ENCODE measurements at places on chromosomes 6 and 20.
A peak's percentile ranks its signal among the peaks of the same experiment; 100 is the strongest.

DNA sequence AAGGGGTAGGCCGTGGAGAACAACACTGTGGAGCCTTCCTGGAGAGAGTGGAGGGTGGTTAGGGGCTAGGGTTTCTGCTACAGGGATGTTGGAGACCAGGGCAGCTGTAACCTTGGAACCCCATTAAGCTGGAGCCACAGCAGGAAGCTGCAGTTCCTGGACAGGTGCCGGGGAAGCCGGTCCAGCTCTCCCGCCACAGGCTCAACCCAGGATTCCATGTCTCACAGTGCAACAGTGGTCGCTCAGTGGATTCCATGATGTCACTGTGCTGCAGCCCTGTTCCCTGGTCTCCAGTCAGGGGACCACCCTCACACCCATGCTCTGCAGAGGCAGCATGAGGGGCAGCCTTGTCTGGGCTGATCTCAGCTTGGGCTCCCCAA, 264.6 kb upstream of the CDYL start:
- DNase-seq = no peak

GRCh38 chr20:39630215-39630908, 668.2 kb downstream of the DHX35 start:
- no peak for DNase-seq

GRCh38 chr6:6820641-6821238, 232.2 kb downstream of the LY86 start:
- no peak for DNase-seq

DNA sequence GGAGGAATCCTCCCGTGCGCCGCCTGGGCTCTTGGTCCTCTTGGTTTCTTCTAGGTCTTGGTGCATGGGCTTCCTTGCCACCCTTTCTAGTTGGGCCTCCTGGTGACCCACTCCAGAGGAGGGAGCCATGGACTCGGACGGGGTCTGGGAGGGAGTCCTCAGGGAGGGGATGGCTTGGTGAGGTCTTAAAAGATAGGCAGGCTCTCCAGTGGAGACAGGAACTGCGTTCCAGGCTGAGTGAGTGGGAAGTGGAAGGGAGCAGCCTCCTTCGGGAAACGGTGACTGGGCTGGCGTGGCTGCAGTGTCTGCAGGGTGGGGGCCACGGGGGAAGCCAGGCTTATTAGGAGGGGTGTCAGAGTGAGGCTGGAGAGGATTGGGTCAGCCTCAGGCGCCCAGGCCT, 152.8 kb downstream of the GRM4 start:
- DNase-seq = no peak

DNA sequence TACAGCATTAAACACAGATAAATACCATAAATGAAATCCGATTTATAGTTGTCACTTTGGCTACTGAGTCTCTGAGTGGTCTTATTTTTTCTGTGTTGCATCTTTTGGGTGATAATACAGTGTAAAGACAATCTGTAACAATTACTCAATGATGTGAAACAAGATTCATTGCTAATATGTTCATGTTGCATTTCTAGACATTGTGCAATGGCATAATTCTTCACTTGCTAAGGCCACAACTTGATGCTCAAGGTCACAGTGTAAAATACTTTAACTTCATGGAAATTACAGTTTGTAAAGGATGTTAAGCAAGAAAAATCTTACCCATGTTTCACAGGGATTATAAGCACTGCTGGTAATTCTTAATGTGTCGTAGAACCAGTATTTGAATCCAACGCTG, 74.9 kb upstream of the SMLR1 start:
- DNase-seq = no peak

- peak; percentile 60 for DNase-seq
Observed at GRCh38 chr6:137218473-137218916, 690 bp downstream of the IFNGR1 start.

- no peak for DNase-seq
Observed at GRCh38 chr6:151390851-151391470, 398 bp downstream of the ZBTB2 start.

DNA sequence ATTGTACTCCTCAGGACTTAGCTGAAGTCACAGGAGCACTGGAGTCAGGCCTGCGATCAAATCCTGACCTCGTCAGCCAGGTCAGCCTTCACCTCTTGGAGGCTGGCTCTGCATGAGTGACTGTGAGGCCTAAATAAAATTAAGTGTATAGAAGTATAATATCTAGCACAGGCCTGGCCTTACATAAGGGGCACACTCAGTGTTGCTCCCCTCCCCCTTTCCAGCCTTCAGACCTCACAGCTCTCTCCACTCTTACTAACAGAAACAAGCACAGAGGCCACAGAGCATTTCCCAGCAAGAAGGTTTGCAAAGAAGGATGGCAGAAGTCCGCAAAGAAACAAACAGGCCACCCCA, 84.8 kb downstream of the TRERF1 start:
- no peak for DNase-seq

- peak; percentile 50 for DNase-seq
Observed at GRCh38 chr20:7392542-7393206, 547.6 kb downstream of the HAO1 start.

DNA sequence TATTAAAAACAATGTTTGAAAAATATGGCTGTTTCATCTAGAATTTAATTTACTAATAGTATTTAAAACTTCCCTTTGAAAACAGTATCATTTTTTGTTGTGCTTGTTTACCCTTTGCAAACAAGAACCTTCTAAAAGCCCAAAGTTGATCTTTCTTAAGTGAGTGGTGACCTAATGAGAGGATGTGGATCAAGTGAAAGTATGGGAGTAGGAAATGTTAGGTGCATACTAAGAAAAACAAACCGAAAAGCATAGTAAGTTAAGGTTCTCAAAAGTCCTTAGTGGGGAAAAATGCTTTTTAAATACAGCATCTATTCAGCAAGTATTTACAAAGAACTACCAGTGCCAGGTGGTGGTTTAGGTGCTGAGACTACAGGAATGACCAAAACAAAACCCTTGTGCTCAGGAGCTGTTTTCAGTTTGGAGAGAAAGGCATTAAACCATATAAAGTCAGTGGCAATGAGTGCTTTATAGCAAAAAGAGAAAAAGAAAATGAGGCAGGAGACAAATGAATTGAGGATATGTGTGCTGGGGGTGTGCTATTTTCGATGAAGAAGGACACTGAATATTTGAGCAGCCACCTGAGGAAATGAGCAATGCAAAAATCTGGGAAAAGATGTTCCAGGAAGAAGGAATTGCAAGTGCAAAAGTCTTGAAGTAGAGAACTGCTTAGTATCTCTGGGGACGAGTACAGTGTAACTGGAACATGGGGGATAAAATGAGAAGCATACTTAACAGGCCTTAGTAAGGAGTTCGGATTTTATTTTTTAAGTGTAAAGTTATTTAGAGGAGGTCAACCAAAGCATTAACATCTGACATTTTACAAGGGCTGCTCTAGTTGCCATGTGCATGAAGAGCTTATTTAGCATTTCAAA, 24.0 kb downstream of the RNF146 start:
- DNase-seq = no peak

GRCh38 chr6:116883005-116883404, 6.0 kb downstream of the RFX6 start:
- DNase-seq = no peak
